ENCODE measurements at places on chromosomes 1 and 21.
A peak's percentile ranks its signal among the peaks of the same experiment; 100 is the strongest.

DNA sequence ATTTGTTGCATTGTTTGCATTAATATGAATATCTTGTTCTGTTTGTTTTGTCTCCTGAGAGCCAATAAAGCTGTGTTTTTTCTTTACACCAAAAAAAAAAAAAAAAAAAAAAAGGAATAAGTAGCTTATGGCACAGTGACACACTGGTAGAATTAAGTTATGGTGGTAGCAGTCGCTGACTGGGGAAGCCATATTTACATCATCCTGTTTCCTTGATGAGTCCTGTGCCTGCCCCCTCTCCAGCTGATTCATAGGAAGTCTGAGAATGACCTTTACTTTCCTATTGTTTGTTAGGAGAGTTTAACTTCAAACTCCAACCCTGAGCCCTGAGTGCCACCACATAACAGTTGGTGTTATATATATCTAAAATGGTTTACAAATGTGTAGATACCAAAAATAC is 62.2 kb downstream of the OBSCN start:
- no peak for DNase-seq

- no peak for DNase-seq
Measured at GRCh38 chr1:58895082-58895481, 111.2 kb upstream of the JUN start.

DNA sequence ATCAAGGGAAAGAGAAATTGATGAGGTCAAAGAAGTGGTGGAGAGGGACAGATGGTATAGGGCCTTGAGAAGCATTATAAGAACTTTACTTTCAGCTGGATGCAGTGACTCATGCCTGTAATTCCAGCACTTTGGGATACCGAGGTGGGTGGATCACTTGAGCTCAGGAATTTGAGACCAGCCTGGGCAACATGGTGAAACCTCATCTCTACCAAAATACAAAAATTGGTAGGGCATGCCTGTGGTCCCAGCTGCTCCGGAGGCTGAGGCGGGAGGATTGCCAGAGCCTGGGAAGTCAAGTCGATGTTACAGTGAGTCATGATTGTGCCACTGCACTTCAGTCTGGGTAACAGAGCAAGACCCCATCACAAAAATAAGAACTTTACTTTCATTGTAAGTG is 5.7 kb downstream of the TMEM50A start:
- peak; percentile 69 for DNase-seq

DNA sequence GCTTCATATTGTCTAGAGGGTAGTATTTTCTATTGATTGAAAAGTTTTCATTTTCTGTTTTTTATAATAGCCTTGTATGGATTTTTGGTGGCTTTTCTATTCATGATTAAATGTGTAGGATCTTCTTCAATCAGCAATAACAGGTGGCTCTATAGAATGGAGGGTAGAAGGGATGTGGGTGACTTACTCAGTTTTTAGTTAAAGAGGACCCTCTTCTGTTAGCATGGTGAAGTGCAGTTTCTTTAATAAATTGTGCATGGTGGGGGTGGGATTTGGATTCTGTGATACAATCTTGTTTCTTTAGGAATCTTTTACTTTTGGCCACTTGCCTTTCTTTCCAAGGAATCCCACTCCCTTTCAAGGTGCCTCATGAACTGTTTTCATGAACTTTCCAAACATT is 64.7 kb downstream of the SLC35A3 start:
- peak; percentile 11 for DNase-seq

- no peak for DNase-seq
Measured at GRCh38 chr1:174414203-174414602, 33.6 kb upstream of the GPR52 start.

DNA sequence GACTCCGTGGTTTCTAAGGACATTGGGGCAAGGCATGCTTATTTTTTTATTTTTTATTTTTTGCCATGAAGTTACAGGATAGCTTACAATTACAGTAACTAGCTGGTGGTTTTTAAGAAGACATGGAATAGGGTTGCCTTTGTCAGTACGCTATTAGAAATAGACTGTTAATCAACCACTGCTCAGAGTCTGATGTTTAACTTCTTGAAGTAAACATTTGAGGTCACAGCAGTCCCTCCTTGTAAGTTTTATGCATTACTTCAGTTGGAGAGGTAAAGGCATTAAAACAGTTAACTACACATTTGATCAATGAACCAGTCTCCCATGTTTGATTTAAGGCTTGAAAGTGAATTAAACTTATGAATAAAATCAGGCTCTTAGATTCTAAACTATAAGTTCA is 19.3 kb upstream of the SHCBP1L start:
- no peak for DNase-seq
